NCI-H2171 treated with DMSO at 0.1 percent for 48 hours (cell line): ENCODE measurements at places on chromosomes 7 and 10.

GRCh38 chr10:124127965-124128810 lies 34.8 kb upstream of the CHST15 start:
- no peak for DNase-seq

DNA sequence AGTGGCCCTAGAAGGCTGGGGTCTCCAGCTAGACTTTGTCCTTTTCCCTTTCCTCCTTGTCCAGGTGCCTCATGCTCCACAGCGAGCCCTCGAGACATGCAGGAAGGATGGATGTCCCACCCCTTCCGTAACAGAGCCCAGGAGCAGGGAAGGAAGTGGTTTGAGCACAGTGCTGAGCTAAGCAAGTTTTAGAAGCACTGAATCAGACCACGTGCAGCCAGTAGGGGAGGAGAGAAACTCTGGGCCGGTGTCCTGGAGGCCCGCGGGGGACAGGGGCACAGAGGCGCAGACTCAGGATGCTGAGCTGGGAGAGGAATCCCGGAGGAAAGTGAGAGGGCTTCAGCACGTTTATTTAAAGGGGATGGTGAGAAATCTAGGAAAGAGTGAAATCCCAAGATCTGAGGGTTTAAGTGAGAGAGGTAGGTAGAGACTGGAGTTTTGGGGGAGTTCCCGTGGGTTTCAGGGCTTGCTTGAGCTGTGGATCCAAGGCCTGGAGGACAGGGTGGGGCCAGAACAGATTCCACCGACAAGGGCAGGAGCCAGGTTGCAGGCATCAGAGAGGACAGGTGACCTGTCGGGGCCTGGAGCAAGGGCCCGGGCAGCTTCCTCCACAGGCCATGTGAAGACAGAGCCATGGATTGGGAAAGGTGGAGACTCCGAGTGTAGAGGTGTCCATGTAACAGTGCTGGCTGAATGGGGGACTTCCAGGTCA lies 4.4 kb upstream of the IRF5 start:
- no peak for DNase-seq

DNA sequence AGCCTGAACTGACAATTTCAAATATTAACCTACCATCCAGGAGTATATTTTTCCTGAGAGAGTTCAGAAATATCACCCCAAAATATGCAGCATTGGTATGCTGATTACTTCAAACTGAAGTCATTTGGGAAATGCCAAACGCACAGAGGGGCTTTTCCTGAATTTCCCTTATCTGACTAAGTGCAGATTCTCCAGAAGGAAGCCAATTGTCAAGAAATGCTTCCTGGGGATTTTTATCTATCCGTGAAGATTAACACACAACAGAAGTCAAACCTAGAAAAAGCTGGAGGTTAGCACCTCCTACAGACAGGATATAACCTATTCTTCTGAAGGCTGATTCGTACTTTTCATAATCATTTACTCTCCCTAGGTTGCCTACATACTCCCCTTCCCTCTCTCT lies 91.0 kb downstream of the AKR1D1 start:
- DNase-seq, result no peak

GRCh38 chr7:8391353-8392062 lies 41.9 kb upstream of the NXPH1 start:
- no peak for DNase-seq

- peak; percentile 19 for DNase-seq
Observed at GRCh38 chr7:69457595-69458504, 140.4 kb upstream of the AUTS2 start.

GRCh38 chr10:4216726-4217125 lies 431.7 kb upstream of the KLF6 start:
- no peak for DNase-seq

GRCh38 chr7:42348631-42349030 lies 111.6 kb upstream of the GLI3 start:
- no peak for DNase-seq

DNA sequence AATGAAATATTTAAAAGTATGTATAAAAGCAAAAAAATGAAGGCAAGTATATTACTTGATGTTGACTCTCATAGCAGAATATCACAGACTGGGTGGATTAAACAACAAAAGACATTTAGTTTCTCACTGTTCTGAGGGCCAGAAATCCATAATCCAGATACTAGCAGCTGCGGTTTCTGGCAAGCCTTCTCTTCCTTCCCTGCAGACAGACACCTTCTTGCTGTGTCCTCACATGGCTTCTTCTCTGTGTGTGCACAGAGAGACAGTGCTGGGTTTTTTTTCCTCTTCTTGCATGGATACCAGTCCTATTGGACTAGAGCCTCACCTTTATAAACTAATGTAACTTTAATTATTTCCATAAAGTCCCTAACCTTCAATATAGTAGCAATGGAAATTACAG lies 127.9 kb upstream of the AKR1E2 start:
- DNase-seq, result no peak

GRCh38 chr10:23723796-23724195 lies 284.9 kb downstream of the OTUD1 start:
- no peak for DNase-seq

DNA sequence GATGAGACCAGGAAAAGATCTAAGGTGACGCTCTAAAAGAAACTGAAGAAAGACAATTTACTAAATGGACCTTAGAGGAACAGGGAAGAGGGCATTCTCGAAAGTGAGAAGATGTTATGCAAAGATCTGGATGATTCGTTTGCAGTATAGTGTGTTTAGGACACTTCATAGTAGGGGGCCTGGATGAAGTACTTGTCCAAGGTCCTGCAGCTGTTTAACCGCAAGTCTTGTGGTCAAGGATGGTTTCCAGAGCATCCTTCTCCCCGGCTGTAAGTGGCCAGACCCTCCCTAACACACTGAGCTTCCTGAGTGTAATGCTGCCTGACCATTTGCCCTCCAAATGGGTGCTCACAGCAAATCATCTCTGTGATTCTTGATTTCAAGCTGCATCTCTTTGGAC lies 101.6 kb downstream of the XPNPEP1 start:
- no peak for DNase-seq

DNA sequence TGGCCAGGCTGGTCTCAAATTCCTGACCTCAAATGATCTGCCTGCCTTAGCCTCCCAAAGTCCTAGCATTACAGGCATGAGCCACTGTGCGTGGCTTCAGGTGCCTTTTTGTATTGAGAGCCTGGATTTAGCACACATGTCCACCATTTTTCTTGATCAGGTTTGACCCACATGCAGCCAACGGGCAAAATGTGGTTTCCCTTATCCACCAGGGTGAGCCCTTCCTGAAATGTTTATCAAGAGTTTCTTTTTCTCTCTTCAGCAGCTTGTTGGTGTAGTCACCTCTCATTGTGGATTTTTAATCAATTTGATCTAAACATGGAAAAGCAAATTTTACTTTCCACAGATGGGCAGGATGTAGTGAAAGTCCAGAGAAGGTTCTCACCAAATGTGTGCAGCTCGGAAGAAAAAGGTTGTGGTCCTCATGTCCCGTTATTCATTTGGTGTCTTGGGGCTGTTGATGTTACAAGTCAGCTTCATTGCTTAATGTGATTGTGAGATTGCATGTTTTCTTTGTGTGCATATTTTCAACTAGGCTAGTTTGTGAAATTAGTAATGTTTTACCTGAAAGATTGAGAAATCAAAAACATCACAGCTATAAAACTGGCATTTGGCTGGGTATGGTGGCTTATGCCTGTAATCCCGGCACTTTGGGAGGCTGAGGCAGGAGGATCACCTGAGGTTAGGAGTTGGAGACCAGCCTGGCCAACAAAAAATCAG lies 28.9 kb downstream of the GUSB start:
- no peak for DNase-seq

DNA sequence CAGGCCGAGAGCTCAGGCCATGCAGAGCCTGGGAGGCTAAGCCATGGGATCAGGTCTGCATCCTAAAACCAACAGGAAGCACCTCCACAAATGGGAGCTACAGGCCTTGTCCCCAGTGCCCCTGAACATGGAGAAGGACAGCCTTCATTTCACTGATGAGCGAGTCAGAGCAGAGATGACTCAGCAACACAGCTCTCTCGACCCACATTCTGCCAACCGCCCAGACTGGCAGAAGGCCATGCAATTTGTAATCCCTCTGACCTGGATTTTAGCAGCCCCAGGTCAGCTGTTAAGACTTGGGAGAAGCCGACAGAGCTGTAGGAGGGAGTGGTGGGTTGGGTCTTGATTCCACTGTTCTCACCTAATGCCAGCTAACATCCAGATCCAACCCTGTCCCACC lies 25.5 kb downstream of the VOPP1 start:
- peak; percentile 58 for DNase-seq

DNA sequence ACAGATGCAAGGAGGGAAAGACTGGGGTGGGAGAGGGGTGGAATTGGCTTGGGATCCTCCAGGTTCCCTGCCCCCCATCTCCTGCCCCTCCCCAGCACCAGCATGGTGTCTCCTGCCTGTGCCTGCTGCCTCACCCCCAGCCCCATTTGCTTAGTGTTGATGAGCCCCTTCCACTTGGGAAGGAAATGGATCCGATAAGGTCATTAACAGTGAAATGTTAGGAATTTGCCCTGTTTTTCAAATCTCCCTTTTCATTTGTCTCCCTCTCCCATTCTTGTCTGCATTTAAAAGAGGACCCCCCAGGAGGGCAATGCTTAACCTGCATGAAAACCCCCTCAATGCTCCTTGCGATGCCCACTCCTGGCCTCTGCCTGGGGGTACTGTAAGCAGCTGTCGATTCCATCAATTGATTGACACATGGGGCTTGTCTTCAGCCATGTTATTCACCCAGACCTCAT lies 51.5 kb downstream of the HK1 start:
- no peak for DNase-seq

- peak; percentile 4 for DNase-seq
Observed at GRCh38 chr7:34087892-34088891, 182.9 kb downstream of the BMPER start.

DNA sequence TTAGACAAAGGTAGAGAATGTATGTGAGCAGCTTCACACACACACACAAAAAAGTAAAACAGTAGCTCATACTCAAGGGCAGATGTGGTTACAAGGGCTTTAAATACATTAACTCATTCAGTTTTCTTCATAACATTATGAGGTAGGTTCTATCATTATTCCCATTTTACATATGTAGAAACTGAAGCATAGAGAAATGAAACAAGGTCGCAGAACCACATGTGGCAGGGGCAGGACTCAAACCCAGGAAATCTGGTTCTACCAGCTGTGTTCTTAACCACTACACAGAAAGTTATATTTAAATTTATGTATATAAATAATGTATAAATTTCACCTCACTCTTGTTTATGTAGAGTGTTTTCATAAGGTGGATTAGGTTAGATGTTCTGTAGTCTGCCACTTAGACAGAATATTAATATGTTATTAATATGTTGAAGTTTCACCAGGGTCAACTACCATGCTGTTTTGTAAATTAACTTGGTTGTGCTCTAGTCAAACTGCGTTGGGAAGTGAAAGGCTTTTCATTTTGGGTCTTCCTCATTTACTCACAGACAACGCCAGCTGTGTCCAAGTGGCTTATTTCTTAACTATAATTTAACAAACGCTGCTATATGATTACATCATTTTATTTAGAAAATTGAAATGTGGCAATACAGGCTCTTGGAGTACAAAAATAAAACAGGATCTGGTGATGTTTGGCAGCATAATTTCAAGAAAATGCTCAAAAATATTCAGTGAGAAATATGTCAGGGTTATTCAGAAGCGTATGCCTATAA lies 138.4 kb downstream of the MDFIC start:
- DNase-seq, result no peak

DNA sequence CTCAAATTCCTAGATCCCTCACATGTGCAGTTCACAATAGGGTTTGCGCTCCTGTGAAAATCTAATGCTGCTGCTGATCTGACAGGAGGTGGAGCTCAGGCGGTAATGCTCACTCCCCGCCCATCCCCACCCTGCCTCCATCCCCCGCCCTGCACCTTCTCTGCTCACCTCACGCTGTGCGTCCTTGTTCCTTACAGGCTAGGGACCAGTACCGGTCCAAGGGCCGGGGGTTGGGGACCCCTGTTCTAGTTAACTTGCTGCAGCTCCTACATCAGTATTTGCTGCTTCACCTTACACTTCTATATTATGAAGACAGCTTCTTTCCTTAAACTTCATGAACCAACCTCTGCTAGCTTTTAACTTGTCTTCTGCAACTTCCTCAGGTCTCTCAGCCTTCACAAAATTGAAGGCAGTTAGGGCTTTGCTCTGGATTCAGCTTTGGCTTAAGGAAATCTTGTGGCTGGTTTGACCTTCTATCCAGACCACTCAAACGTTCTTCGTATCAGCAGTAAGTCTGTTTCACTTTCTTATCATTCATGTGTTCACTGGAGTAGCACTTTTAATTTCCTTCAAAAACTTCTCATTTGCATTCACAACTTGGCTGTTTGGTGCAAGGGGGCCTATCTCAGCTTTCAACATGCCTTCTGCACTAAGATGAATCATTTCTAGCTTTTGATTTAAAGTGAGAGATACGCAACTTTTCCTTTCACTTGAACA lies 1.7 kb upstream of the TNKS2 start:
- DNase-seq, result no peak

- no peak for DNase-seq
Observed at GRCh38 chr10:121860810-121861209, 67.0 kb downstream of the ATE1 start.

DNA sequence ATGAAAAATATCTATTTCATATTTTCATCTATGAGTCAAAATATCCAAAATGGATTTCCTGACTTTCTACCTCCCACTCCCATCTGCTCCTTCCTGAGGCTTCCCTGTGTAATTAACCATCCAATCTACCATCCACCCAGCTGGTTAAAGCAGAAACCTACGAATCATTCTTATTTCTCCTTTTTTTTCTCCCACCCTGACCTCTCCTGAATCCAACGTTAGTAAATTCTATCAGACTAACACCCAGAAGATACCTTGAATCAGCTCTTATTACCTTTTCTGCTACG lies 3.7 kb upstream of the LIPF start:
- DNase-seq, result no peak

GRCh38 chr10:52066383-52066782 lies 247.7 kb upstream of the DKK1 start:
- DNase-seq, result no peak

GRCh38 chr10:44882166-44882720 lies 28.9 kb upstream of the TMEM72 start:
- DNase-seq, result no peak

DNA sequence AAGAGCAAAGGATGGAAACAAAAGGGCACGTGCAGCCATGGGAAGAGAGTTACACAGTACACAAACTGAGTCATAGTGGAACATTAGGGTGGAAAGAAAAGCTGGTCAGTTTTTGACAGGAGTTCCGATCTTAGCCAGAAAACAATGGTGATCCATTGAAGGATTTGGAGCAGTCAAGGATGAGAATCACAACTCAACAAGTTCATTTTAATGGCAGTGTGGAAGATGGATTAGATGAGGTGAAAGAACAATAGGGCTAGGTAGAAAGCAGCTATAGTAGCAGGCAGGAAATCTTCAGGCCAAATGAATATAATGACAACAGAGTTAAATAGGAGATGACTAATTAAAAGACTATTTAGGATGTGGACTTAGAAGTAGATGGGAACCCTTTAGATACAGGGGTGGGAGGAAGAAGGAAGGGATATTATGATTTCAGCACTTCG lies 136.3 kb downstream of the DOCK4 start:
- no peak for DNase-seq
